Pericardium fibroblast (primary cell): ENCODE measurements at places on chromosomes 11 and 22. TPM values are rescaled to one million over a fixed set of nuclear protein-coding genes. Genes with fewer than 3 reads are reported as not detected.

ZFTA gene
- 34.9 and 35.2 TPM in 2 replicates for total RNA-seq

OR52I2 gene
- not detected in 2 replicates for total RNA-seq

TYR gene
- total RNA-seq = not detected in 2 replicates

GGTLC3 gene
- not detected in 2 replicates for total RNA-seq

CARNS1 gene
- total RNA-seq = 0.51 and 2.0 TPM in 2 replicates
